ENCODE measurements at places on chromosomes 2 and 18.
A peak's percentile ranks its signal among the peaks of the same experiment; 100 is the strongest.

GRCh38 chr2:23230885-23231284 lies 154.1 kb upstream of the KLHL29 start:
- no peak for DNase-seq

- DNase-seq: no peak
Measured at GRCh38 chr2:204353823-204354222, 191.5 kb upstream of the PARD3B start.

GRCh38 chr2:126877041-126877440 lies 21.6 kb upstream of the TEX51 start:
- DNase-seq: no peak

DNA sequence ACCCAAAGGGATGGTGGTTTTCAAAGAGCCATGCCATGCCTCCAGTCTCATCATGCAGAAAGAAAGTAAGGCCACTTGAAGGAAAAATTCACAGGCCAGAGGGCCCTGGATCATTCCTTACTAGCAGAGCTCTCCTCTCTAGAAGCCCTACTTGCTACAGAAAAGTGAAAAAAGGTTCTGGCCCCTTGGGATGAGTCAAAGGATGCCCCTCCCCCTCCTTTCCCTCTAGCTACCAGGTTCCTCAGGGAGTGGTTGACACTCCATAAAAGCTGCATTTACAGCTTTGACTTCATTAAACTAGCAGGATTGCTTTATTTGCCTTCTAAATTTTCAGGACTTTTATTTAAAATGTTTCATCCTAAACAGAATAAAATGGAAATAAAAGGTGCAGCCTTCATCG lies 21.2 kb downstream of the OSR1 start:
- no peak for DNase-seq

DNA sequence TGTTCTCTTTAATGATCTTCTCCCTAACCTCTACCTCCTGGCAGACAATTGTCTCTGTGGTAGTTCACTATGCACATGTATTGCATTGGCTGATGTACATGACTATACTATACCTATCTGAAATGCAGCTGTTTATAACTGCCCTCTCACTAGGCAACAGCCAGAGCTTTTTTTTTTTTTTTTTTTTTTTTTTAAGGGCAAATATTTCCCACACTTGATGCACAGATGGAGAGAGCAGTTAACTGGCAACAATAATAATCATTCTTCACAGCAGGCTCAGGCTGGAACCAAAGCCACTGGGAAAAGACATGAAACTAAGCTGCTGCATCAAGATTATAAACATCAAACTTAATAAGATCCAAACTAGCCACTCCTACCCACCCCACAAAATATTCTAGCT lies 707.7 kb downstream of the LRP1B start:
- no peak for DNase-seq

GRCh38 chr2:150474326-150475074 lies 13.0 kb downstream of the RND3 start:
- no peak for DNase-seq

DNA sequence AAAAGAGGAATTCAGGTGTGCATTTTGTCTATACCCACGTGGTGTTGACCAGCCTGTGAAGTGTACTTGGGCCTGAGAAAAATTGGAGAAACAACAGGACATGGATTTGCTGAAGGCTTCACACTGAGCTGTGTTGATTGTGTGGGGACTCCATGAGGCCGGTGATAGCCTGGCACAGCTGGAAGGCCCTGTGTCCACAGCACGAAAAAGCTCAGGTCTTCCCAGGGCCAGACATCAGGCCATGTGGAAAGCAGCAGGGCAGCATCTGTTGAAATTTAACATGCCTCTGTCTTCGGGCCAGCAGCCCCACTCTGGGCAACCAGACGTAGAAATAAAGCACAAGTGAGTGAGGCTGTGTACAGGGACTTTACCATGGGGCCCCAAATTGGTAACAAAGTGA lies 84.1 kb downstream of the HS6ST1 start:
- DNase-seq: no peak

DNA sequence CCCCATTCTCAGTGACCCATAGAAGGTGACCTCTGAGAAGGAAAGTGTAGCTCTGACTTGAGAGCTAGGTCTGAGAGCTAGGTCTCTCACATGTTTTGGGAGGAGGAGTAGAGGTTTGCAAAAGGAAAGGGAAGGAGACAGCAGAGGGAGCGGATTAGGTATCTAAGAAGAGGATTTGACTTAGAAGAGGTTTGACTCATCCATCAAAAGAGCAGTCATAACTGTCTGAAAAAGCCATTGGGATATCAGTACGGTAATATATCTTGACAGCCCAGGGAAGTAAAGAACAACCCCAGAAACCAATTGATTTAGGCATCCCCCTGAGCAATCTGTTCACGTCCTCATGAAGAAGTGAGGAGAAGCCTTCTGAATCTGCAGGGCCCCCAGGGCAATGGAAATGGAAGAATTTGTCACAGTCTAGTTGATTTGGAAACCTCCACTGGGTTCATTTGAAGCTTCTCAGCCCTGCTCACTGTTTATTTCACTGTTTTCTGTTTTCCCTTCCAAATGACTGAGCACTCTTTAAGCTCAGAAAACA lies 19.3 kb downstream of the OXER1 start:
- DNase-seq: no peak

DNA sequence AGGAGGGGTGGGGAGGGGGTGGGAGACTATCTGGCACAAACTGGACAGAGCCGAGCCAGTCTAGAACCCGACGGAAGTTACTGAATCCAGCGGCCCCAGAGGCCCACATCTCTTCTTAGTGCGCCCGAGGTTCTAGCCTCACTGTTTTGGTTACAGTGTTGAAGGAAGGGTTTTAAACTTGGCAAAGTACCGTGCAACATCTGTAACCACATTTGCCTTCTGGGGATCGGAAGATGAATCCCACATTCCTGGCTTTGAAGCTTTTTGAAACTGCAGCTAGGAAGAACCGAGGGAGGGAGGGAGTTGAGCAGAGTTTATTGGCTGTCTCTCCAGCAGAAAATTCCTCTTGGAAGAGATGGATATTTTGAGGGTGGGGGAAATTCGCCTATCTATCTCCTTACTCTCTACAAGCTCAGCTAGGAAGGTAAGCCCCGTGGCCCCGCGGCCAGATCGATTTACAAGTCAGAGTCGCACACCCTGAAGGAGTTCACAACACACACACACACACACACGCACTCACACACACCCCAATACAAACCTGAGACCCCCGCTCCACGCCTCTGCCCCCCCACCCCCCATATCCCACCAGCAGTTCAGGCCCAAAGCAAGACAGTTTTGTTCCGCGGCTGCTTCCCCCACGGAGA lies 1.0 kb downstream of the ACVR1 start:
- no peak for DNase-seq

- DNase-seq: no peak
Measured at GRCh38 chr2:69564604-69565003, 78.9 kb downstream of the AAK1 start.

DNA sequence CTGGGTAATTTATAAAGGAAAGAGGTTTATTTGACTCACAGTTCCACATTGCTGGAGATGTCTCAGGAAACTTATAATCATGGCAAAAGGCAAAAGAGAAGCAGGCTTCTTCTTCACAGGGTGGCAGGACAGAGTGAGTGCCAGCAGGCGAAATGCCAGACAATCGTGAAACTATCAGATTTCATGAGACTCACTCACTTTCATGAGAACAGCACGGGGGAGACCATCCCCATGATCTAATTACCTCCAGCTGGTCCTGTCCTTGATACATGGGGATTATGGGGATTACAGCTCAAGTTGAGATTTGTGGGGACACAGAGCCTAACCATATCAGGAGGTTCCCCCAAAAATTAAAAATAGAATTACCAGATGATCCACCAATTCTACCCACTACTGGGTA lies 675.5 kb upstream of the SLC8A1 start:
- no peak for DNase-seq

DNA sequence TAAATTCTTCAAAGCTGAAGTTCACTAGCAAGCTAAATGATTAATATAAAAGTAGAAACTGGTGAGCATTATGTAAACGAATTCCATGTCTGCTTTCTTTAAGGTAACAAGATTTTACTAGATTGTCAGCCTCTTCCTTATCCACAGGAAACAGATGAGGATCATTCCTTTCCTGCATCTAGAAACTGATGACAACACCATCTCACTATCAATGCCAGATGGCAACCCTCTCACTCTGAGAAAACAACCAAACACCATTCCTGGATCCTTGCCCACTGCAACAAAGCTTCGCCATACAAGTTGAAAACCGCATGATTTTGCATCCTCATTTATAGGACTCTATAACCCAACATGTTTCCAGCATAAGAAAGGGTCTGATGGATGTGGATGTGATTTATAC lies 122.9 kb downstream of the ZNF521 start:
- no peak for DNase-seq

DNA sequence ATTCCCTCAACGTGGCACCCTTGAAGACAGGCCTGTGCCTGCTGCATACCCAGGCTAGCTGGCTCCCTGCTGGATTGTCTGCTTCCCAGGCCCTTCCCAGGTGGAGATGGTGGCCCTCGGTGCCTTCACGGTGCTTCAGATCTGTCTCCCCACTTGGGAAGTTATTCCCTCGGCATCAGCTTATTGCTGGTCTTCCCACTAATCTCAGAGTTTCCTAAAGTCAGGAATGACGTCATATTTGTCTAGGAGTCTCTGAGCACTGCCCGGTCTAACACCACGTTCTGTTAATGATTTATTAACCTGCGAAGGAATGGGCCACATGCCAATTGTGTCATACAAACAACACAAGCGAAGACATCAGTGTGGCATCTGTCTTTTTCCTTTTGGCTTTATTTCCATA lies 269.8 kb upstream of the ID2 start:
- DNase-seq: peak; percentile 85

DNA sequence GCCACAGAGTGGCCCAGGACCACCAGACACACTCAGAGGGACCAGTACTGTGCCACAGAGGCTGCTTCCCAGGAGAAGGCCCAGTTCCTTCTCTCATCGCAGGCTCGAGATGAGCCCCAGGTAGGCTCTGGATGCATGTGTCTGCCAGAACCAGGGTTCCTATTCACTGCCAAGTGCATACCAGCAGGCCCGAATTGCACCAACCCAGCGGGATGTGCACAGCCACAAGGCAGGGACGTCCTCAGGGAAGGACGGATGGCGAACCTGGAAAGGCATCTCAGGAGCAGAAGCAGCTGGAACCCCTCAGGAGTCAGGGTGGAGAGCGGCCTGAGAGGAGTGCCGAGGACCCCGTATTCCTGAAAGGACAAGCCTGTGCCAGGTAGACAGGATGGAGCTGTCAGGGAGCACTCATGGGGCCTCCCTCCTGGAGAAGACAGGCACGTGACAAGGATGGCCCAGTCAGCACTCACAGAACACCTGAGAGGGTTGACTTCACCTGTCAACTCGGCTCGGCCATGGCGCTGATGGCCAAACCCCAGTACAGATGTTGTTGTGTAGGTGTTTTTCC lies 73.7 kb downstream of the PTGR3 start:
- DNase-seq: no peak

DNA sequence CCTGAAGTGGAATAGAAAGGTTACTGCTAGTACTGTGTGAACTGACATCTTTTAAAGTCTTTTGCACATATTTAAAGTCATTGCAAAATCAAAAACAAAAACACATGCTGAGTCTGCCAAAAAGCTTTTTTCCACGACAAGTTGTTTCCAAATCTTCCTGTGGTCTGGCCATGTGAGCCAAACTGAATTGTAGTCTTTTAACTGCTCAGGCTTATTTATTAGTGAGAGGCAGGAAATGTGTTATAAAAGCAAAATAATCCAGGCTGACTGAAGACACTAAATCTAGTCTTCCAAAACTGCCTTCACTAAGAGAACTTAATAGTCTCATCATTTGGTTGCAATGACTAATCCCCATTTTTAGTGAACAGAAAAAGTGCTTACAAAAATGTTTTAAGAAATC lies 2.3 kb downstream of the KRCC1 start:
- DNase-seq: no peak

DNA sequence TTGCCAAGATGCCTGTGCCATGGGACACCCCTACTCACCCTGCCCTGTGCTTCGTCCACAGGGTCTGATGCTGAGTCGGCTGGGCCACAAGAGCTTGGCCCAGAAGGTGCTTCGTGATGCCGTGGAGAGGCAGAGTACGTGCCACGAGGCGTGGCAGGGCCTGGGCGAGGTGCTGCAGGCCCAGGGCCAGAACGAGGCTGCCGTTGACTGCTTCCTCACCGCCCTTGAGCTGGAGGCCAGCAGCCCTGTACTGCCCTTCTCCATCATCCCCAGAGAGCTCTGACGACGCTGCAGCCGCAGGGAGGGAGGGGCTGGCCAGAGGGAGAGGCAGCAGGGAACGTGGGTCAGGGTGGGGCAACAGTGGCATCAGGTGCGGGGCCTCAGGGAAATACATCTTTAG lies 81.5 kb downstream of the STPG4 start:
- no peak for DNase-seq

GRCh38 chr2:221283896-221284545 lies 288.1 kb downstream of the EPHA4 start:
- peak; percentile 52 for DNase-seq

DNA sequence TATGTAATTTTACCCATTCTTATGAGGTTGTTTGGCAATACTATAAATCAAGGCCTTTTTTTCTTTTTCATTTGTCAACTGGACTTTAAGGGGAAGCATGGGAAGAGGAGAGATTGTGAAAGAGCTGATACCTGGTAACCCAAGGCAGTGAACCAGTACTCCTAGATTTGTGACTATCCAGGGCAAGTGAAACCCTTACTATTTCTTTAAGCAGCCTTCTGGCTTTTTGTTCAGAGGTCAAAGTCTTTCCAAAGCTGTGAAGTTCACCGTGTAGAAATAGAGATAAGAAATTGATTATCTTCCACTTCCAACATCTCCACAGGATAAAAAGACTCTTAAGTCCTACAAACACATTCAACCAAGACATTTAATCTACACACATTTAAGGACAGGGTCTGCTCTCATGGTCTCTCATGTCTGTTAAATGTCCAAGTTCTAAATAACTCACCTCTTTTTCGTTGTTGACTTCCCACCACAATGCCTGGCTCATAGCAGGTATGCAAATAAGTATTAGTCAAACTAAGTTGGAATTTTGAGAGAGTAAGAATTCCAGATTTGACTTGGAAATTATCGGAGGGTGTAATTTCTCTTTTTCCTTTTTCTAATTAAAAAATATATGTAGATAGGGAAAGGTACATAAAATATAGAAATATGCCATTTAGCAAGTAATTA lies 485.8 kb downstream of the STK39 start:
- no peak for DNase-seq

DNA sequence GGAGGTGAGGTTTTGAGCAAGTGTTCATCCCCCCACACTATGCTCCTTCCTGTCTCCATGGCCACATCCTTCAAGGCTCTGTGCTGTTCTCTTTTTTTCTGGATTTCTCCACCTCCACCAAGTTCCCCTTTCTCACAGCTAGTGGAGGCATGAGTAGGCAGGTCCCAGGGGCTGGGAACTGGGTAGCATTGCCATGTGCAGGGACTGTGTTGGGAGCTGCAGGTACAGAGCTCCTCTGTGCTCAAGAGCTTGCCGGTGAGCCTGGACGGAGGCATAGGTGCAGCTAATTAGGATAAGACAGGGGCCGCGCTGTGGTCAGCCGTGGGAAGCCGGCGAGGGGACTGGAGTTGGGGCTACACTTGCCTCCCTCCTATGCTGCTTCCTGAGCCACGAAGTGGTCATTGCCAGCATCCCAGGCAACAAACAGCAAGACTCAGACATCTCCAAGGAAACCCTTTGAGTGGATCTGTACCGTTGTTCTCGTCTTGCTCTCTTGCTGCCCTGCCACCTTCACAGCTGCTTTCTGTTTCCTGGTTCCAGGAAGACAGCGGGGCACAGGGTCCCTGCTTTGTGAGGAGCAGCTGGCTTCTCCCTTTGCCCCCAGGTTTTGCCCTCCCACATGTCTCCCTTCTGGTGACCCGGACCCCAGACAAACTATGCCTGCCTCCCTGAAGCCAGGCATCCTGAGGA lies 36.9 kb downstream of the ATOH8 start:
- DNase-seq: no peak

Data from Caki2 (cell line).